ENCODE measurements at places on chromosomes 2 and 18.

DNA sequence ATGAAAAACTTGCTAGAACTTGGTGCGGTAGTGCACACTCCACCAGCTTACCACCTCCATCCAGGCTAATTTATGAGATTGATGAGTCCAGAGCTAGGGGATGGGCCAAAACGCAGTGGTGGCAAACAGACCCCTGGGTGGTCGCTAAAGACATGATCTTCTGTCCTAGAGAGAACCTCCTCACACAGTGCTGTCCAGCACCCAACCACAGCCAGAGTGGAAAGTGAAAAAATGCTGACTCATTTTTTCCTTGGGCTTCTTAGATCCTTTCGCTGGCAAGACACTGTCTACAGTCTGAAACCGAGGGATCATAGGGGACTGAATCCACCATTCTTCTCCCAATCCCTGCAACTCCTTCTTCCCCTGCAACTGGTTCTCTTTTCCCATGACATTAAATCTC is 4.1 kb downstream of the ANTXR1 start:
- DNase-seq = peak; percentile 12

GRCh38 chr2:132824716-132825115 is 154.7 kb upstream of the LYPD1 start:
- no peak for DNase-seq

DNA sequence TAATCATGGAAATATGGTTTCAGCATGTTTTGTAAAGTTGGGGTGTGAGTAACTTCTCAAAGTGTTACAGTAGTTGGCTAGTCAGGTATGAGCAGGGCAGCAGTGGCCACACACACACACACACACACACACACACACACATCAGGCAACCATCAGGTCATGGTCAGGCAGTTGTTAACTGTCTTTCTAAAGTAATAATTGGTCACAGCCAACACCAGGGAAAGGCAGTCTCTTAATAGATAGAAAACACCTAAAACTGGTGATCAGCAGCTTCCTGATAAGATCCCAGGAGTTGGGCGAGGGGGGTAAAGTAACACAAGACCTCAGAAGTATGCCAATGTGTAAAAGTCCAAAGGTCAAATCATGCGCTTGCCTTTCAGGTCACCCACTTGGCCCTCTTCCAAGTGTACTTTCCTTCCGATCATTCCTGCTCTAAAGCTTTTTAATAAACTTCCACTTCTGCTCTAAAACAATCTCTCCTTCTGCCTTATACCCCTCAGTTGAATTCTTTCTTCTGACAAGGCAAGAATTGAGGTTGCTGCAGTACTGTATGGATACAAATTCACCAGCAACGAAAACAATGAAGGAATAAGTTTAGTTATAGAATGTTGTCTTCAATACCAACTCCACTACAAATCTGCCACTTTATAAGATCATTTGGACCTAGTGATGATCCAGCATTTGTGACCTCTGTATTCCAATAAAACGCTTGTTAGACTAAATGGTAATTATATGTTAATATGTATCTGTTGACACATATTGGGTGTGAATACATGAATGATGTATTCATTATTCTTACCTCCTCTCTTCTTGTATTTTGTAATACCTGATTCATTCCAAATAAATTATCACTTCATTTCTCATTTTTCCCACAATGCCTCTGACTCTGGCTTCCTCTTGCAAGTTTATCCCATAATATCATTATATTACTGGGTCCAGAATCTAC is 254.3 kb downstream of the METTL4 start:
- DNase-seq = no peak

GRCh38 chr2:160372585-160372984 is 121.0 kb downstream of the RBMS1 start:
- no peak for DNase-seq

DNA sequence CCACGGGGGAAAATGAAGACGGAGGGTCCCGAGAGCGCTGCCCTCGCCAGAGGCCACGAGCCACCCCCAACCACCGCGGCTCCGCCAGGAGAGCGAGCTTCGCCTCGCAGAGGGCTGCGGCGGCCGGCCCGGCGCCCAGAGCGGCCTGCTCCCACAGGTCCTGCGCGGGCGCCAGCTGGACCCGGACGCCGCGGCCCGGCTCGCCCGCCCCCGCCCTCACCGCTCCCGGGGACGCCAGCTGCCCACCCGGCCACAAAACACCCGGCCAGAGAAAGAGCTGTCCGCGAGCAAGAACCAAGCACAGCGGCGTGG is 709 bp downstream of the PTPN2 start:
- DNase-seq = peak; percentile 31

- DNase-seq = peak; percentile 94
These were observed 42.3 kb downstream of the AAK1 start for GRCh38 chr2:69601179-69601612.

DNA sequence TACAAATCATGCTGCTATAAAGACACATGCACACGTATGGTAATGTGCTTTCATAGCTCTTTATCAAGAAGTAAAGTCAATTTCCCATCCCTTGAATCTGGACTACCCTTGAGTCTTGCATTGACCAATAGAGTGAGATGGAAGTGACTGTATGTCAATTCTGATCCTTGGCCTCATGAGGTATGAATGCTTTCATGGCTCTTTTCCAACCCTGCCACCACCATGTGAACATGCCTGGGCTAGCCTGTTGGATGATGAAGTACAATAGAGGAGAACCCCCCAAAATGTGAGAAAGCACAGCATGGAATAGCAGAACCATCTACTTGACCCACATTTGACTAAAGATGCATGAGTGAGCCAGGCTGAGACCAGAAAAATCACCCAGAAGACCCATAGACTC is 237.0 kb downstream of the NYAP2 start:
- no peak for DNase-seq

- no peak for DNase-seq
These were observed 52.6 kb downstream of the MEMO1 start for GRCh38 chr2:31958140-31958717.

DNA sequence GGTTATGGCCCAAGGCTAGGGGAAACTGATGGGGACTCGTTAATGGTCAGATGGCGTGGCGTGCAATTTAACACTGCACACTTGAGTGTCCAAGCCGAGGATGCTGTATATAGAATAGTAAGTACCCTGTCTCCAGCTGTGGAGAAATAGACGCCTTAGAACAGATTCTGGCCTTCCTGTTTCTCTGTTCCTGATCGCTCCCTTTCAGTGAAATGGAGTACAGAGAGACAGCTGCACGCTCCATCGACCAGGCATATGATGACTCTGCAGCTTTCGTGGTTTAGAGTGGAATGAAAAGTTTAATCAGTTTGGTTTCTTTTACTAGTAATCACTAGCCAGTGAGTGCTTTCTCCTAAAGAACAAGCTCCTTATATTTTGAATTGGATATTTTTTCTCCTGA is 213.4 kb downstream of the NEDD4L start:
- peak; percentile 11 for DNase-seq

DNA sequence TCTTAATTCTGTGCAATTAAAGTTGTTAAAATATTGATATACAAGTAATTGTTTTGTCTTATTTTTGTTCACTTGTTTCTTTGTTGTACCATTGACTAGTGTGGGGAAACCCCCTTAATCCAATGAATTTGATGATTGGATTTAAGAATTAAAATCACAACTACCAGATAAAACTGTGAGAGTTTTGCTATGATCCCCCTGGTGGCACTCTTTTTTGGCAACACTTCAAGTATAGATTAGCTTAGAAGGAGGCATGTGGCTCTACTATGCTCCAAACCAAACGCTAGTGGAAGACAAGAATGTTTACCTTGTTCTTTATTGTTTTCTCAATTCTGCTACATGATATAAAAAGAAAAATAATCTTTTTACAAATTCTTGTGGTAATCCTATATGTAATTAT is 477.8 kb upstream of the ETAA1 start:
- DNase-seq = peak; percentile 3

GRCh38 chr2:181037922-181038321 is 57.5 kb downstream of the UBE2E3 start:
- DNase-seq = no peak

DNA sequence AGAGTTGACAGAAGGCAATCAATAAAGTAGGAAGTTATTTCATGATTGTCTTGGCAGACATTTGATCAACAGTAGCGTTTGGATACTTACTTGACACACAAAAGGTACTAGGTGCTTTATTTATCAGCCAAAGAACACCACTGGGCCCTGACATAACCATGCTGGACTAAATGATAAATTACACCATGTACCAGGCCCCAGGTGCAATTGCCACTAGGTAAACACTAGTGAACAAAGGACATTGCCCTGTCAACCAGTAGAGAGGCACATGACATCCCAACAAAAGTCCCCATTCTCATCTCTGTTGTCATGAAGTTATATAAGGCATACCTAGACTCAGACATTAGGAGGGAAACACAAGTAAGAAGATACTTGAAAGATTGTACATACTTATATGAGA is 747.2 kb downstream of the SATB2 start:
- DNase-seq = no peak

DNA sequence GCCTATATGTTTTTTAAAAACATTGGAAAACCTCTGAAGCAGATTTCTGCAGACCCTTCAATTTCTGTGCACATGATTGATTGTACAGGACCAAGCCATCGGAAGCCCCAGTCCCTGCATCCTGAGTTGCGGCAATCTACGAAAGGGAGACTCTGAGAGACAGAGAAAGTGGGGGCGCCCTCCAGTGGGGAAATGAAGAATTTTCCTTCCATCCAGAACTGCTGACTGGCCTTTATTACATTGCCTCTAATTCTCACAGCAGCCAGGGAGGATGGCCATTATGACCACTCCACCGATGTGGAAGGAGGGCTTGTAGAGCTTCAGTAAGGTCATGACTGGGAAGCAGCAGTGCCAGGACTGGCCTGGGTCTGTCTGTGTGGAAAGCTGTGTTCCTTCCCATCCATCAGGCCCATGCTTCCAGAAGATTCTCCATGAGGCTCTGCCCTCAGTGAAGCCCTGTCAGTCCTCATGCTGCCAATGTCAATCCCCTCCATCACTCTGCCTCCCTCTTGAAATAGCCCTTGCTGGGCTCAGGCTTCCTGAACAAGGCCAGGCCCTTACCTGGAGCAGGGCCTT is 20.0 kb upstream of the RESP18 start:
- peak; percentile 88 for DNase-seq

DNA sequence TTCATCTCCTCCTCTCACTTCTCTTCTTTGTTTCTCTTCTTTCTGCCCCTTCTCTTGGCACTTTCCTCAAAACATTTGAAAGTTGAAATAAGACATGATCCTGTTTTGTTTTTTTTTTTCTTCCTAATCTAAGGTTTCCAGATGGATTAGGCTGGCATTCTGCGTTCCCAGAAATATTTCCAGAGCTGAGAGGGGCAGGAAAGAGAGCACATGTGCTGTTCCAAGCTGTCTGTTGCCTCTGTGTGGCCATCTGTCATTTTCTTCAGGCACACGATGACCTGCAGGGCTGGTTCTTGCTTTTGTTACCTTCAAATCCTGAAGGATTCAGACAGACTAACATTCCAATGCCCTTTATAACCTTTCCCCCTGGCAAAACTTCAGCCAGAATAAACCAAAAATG is 142.9 kb downstream of the RNF144A start:
- no peak for DNase-seq
